ENCODE measurements at places on chromosomes 1 and 21.

DNA sequence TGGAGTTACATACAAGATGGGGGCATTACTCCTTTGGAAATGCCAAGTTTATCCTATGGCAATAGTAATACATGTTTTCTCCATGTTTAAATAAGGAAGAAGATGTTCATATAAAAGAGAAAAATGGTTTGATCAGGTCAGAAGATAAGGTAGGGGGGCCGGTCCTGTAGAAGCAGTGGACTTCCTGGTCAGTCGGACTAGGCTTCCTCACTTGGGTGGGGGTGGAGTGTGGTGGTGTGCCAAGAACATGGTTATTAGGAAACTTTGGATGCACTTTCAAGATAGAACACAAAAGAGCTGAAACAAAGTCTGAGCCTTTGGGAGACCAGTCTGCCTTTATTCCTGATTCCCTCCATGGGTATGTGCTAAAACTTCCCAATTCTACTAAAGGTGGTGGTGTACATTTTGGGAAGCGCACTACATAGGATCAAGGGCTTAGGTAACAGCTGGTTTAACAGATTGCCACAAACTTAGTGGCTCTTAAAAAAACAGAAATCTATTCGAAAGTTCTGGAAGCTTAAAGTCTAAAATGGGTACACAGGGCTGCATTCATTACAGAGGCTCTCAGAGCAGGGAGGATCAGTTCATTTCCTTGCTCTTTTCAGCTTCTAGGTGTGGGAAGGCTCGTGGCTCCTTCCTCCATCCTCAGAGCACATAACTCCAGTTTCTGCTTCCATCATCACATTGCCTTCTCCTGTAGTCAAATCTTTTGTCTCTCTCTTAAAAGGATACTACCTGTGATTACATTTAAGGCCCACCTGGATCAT, 64.6 kb downstream of the KDM1A start:
- DNase-seq = no peak

GRCh38 chr1:85608851-85609250, 28.3 kb downstream of the CCN1 start:
- DNase-seq = no peak

DNA sequence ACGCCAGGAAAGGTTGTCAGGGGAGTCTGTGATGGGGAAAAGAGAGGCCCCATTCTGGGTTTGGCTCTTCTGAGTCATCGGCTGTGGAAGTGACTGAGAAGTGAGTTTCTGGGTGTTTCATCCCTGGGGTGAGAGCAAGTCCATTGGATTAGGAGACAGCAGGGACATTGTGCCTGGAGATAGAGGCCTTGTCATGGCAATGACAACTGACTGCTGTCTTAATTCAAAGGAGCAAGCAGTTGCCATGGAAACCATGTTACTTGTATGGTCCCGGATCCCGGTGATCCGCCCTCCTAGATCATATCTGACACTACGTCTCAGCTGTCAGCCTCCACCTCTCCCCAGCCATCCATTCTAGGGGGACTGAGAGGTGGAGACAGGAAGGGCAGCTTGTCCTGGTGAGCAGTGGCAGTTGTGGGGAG, 34.4 kb downstream of the KIAA0040 start:
- no peak for DNase-seq

- no peak for DNase-seq
These were observed 6.3 kb downstream of the NGF start for GRCh38 chr1:115331558-115332331.

DNA sequence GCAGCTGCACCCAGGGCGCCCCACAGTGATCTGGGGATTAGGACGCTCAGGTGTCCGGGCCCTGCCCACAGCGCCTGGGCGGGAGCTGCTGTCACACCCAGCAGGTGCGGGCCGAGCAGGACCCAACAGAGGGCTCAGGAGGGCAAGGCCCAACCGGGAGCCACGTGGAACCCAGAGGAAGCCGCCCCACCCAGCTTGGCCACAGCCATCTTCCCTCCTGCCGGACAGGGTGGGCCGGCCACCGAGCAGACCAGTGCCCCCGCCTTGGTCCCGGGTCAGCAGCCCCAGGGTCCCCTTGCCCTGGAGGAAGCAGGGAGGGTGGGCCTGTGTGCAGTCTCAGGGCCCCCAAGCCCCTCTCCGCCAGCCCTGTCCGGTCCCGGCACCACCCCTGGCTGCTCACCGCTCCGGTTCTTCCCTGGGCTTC, 6.3 kb upstream of the TTLL10 start:
- no peak for DNase-seq

DNA sequence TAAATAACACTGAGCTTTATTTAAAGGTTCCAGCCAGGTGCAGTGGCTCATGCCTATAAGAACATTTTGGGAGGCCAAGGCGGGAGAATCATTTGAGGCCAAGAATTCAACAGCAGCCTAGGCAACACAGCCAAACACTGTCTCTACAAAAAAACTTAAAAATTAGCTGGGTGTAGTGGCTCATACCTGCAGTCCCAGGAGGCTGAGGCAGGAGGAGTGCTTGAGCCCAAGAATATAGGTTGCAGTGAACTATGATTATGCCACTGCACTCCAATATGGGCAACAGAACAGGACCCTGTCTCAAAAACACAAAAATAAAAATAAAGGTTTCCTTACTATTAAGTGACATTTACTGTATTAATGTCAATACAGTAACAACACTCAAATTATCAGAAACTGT, 2.1 kb downstream of the TAF12 start:
- DNase-seq = no peak

DNA sequence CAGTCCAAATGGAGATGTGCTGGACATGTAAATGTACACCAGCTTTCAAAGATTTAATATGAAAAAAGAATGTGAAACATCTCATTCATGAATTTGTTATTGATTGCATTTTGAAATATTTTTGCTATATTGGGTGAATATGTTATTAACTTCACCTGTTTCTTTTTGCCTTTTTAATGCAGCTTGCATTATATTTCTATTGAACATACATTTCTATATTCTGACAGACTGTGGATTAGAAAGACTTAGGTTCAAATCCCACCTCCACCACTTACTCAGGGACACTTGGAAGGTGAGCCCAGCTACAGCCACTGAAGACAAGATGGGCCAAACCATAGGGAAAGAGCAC, 37.8 kb downstream of the LRRN2 start:
- no peak for DNase-seq

DNA sequence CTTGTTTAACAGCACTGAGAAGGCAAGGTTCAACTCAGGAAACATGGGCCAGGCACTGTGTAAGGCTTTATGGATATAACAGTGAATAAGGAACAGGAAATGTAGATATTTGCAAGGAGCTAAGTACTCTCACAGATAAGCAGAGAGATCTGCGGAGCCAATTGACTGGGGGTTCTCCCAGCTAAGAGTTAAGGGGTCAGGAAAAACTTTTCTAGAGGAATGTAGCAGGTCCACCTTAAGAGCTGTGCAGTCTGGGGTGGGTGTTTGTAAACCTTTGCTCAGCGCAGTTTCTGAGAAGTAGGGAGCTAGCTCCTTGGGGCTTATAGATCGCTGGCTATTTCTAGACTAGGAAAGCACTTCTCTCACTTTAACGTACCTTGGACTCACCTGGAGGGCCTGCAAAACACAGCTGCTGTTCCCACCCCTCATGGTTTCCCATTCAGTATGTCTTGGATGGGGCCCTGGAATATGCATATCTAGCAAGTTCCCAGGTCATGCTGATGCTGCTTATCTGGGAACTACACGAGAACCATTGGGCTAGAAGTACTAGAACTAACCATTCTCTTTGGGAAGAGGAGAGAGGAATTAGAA, 51.7 kb downstream of the TLCD4 start:
- no peak for DNase-seq

DNA sequence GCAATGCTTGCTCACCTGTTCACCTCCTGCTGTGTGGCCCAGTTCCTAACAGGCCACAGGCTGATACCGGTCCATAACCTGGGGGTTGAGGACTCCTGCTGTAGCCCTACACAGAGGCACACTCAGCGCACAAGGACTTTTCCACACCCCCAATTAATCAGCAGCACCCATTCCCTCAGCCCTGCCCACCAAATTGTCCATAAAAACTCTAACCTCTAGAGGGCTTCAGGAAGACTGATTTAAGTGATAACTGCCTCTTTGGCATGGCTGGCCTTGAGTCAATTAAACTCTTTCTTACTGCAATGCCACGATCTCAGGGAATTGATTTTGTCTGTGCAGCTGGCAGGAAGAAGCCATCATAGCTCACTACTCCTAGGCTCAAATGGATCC, 71.3 kb upstream of the MUTYH start:
- DNase-seq = no peak

GRCh38 chr1:25011943-25012638, 82.0 kb upstream of the RUNX3 start:
- DNase-seq = no peak

GRCh38 chr1:156773607-156774006, 6.3 kb downstream of the PRCC start:
- no peak for DNase-seq
